ENCODE measurements at places on chromosomes 2 and 18. TPM values are rescaled to one million over a fixed set of nuclear protein-coding genes. Genes with fewer than 3 reads are reported as not detected.

DNA sequence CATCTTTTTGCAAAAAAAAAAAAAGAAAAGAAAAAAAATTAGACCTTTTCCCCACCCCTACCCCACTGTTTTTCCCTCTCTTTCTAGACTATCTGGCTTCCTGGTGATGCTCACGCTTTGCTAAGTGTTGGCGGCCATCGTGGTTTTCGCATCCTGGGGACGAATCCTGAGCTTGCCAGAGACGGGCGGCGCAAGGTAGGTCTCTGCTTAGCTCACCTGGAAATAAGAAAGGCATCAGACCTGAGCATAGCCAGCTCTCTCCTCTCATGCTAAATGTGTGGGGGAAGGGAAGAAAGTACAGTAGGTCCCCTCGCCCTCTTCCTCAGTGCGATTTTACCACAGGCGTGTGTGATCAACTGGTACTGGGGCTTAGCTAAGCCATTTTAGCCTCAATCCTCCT is 90.5 kb downstream of the KLHL29 start:
- DNase-seq = no peak

- no peak for DNase-seq
These were observed 543.4 kb downstream of the IRS1 start for GRCh38 chr2:226256237-226256636.

DNA sequence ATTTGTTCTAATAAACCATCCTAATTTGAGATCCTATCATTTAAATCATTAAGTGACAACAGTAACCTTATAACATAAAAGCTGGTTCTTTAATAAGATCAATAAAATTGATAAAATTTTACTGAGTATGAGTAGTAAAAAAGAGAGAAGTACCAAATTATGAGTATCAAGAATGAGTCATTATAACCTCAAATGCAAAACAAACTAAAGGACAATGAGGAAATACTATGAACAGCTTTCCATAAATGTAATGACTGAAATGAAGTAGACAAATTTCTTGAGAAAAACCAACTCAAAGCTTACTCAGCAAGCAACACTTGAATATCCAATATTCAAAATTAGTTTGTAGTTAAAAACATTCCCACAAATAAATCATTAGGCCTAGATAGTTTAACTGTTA is 433.0 kb downstream of the ZEB2 start:
- no peak for DNase-seq

The RUFY4 gene
- 0.40 TPM for total RNA-seq

The IL36G gene
- not detected for total RNA-seq

The TDRD15 gene
- total RNA-seq = not detected

Measured in naive thymus-derived CD4-positive, alpha-beta T cell (primary cell).